Right renal cortex interstitium (tissue), 3 donors: ENCODE measurements at places on chromosomes 16 and 17. TPM values are rescaled to one million over a fixed set of nuclear protein-coding genes. Genes with fewer than 3 reads are reported as not detected.

WFIKKN1 gene
- polyA plus RNA-seq = 0.82 TPM

- DNase-seq = no peak
Observed at GRCh38 chr16:85376292-85377095, 236.6 kb upstream of the GSE1 start.

DNA sequence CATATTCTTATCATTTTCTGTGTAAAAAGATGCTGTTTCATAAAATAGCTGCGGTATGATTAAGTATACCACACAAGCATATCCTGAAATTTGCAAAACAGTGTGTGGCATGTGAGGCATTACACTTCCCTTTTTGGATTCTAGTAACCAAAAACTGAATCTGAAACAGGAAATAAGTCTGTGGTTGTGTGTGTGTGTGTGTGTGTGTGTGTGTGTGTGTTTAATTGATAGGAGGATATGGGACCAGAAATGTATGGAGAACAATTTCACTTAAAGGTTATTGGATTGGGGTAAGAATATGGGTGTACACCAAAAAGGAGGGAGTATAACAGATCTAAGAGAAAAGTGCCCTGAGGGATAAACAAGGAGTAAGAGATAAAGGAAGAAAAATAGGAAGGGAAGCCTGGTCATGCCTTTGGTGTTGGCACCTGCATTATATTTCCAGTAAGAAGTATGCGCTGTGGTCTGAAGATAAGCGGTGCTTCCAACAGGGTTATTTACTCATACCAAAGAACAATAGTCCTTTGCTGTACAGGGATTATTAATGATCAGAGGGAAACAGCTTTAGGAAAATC is 4.0 kb downstream of the LYRM1 start:
- no peak for DNase-seq

DNA sequence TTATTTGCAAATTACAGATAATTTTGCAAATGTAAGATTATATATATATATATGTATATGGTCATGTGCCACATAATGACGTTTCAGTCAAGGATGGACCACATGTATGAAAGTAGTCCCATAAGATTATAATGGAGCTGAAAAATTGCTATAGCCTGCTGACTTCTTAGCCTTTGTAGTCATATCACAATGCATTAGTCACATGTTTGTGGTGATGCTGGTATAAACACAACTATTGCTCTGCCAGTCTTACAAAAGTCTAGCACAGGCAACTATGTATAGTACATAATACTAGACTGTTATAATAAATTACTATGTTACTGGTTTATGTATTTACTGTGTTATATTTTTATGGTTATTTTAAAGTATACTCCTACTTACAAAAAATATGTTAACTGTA is 444.3 kb downstream of the KCNJ2 start:
- DNase-seq = no peak

ARL16 gene
- polyA plus RNA-seq = 38.8 TPM

AXIN2 gene
- polyA plus RNA-seq = 20.4 TPM

DNA sequence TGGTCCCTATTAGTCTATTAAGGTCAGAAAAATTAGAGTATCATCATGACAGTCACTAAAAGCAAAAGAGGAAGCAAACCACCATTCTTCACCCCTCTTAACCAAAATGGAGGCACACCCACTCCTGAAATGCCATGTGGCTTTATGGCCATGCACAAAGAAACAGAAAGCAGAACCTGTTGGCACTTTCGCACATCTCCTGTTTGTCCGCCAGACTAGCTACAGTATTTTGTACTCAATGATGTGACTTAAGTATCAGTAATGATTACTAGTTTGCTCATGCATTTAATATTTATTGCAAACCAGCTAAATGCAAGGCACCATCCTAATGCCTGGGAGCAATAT is 70.2 kb upstream of the GNAO1 start:
- no peak for DNase-seq

DNA sequence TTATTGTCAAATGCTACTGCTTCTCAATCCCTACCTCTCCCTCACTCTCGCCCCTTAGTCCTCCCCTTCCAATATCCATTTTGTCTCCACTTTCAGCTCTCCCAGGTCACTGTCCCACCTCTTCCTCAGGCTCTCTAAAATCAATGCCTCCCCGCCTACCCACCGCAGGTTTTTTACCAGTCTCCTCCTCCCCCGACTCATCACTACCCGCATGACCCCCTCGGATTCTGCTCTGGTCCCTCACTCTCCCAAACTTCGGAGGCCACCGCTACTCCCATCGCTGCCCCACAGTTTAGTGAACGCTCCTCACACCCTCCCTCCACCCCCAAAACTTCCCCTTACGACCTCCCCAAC is 513 bp downstream of the CRLF3 start:
- DNase-seq = no peak

GRCh38 chr16:80751167-80751566 is 53.2 kb downstream of the CDYL2 start:
- DNase-seq = no peak

DNA sequence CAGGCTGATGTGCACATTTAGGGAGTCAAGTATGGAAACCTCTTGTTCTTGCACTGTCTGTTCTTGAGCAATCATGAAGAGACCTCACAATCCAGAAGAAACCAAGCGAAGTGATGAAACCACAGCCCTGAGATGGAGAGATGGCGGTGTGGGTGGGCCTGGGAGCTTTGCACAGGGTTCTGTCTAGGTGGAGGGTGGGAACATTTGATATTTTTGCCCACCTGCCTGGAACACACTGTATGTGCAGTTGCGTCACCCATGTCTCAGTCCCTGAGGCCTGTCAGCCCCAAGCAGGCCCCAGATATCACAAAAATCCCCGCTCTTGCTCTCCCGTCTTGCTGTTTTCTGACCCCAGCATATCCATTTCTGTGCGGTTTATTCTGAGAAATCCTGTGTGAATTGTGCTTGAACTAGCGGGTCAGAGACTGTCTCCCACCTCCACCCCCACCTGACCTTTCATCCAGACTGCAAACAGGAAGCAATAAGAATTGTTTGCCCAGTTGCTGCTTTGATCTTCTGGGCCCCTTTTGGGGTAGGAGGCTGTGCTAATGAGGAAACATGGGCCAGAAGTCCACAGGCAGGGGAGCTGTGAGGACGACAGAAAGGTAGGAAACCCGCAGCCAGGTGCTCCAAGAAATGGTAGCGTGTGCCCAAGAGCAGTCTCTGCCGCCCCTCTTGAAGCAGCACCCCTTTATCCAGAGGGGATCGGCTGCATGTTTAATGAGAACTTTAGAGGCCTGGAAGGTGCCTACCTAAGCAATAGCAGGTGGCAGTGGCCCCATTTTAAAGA is 183.8 kb downstream of the CCDC182 start:
- DNase-seq = no peak

GRCh38 chr17:17689312-17689711 is 8.1 kb downstream of the RAI1 start:
- DNase-seq = no peak

TERB1 gene
- 0.16 TPM for polyA plus RNA-seq

IRX3 gene
- 32.2 TPM for polyA plus RNA-seq

DLX3 gene
- 2.0 TPM for polyA plus RNA-seq

TOP3A gene
- 33.9 TPM for polyA plus RNA-seq

DNA sequence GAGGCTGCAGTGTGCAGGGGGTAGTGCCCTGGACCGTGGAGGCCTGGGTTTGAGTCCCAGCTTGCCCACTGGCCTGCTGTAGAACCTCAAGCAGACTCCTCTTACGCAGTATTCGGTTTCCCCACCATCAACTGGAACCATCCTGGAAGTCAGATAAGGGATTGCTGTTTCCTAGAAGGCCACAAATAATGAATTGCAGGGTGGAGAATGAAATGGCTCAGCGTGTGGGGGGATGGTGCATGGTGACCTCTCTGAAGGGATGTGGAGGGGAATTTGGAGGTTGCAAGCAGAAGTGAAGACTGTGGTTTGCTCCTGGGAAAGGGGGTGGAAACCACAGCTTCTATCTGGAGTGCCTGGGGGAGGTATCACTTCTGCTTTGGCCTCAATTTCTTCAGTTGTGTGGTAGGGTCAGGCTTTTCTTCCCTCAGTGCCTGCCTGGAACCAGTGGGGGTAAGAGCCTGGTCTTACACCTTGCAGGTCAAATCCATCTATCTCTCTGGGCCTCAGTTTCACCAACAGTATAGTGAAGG is 1.7 kb downstream of the ADGRG5 start:
- DNase-seq = no peak

TEFM gene
- polyA plus RNA-seq = 27.8 TPM

GRCh38 chr17:56892333-56892732 is 21.5 kb downstream of the TRIM25 start:
- DNase-seq = no peak

DNA sequence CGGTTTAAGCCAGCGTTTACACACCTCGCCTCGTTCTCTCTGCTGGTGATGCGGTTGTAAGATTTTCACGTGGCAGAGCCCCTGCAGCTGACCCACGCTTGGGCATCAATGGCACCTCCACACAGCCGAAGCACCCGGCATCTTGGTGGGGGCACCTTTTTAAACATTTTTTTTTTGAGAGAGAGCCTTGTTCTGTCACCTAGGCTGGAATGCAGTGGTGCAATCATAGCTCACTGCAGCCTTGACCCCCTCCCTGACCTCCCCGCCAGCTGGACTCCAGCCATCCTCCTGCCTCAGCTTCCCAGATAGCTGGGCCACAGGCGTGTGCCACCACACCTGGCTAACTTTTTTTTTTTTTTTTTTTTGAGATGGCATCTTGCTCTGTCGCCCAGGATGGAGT is 4.9 kb downstream of the WDR90 start:
- no peak for DNase-seq

DNA sequence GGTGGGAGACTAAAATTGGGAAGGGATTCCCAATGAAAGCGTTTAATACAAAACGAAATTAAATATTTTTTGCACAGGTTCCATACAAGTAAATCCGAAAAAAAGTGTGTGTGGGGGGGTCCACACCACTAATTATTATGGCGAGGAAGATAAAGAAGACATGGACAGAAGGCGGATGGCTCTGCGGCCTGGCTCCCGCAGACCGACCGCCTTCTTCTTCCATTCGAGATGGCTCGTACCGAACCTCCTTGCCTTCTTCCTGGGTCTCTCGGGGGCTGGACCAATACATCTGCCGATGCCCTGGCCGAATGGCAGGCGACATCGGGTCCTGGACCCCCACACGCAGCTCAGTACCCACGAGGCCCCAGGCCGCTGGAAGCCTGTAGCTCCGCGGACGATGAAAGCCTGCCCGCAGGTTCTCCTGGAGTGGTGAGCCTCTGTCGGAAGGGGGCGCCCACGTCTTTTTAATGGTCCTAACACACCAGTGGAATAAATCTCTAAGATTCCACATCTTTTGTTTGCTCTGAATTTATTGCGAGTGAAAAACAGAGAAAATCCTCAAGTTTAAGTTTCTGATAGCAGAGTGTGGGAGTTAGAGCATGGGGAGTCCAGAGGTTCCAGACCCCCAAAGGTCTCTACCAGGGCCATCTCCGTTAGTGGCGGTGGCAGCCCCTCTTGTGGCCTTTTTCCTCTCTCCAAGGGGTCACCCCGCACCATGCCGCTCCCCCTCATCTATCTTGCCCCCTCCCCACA is 1.4 kb downstream of the PRAC2 start:
- no peak for DNase-seq

NUPR1 gene
- polyA plus RNA-seq = 8.3 TPM

DNA sequence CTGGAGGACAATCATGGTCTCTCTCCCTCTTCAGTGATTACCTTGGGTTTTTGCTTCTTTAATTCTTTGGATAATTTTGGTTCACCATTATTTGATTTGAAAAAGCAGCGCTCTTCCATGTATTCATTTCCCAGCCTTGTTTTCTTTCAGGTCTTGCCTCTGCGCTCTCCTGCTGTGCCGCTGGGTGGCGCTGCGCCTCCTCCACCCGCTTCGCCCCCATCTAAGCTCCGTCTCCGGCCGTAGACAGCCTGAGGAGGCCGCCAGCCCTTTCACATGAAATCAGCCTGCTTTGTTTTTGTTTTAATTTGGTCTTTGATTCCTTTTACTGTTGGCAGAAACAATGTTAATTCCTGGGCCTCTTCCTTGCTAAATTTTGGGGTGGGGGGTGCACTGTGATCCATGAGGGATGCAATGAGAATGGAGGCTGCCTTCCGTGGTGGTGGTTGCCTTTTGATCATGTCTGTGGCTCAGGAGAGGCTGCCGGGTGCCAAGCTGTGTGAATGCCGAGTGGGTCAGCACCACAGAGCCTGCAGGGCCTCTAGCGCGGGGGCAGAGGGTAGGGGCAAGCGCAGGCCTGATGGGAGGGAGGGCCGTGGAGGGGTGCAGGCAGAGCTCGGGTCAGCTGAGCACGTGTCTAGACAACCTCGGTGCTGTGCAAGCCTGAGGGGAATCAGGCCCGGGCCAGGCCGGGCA is 64.1 kb downstream of the PLD6 start:
- no peak for DNase-seq

GRCh38 chr16:68000450-68000849 is 1.2 kb upstream of the DPEP2 start:
- DNase-seq = no peak

- no peak for DNase-seq
Observed at GRCh38 chr17:75475144-75475835, 18.9 kb downstream of the TMEM94 start.

KRTAP4-9 gene
- polyA plus RNA-seq = not detected

PROCA1 gene
- polyA plus RNA-seq = 5.2 TPM

RAB26 gene
- polyA plus RNA-seq = 2.7 TPM

KRT40 gene
- not detected for polyA plus RNA-seq

DNA sequence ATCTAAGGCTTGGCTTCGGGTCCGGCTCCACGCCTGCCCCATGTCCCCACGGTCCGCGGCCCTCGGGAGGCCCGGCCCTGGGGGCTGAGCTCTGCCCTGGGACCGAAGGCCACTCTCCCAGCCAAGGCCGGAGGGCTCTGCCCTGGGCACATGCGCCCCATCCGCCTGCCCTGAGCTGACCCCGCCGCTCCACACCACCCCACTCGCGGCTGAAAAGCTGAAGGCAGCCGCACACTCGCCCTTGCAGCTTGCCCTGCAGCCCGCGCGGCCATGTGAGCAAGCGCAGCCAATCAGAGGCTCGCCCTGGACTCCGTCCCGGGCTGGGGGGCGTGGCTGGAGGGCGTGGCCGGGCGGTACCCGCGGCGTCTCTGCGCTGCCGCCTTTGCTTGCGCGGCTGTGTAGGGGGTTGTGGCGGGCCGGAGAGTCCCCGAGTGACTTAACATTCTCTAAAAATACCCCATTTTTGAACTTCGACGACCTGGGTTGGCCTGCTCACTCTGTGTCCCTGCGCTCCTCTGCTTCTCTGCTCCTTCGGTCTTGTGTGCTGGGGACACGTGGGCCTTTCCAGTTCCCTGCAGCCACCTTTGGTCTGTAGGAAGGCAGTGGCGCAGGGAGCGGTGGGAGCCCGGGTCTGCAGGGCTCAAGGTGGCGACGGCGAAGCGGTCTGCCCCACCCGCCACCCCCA is 8.8 kb upstream of the MAP2K3 start:
- no peak for DNase-seq

DNA sequence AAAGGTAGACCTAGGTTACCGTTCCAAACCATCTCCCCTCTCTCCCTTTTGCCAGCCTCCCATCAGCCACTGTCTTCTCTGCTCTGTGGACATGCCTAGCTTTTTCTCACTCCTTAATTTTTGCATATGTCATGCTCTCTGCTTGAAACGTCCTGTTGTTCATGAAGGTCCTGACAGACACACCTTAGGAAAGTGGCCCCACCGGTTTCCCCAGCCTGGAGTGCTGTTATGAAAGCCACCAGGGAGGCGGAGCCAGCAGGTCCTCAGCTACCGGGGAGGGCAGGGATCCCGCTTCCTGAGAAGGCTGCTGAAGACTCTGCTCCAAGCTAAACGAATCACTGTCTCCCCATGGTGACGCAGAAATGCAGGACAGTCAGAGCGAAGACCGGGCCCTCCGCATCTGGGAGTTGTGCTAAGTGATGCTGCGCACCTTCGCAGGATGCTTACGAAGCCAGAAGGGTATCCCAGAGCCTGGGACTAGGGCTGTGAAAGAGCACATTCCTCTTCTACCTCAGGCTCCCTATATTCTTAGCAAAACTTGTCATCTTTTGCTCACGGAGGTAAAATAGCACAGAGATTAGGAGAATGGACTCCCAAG is 2.3 kb upstream of the SLC16A11 start:
- DNase-seq = no peak

MPP3 gene
- 6.7 TPM for polyA plus RNA-seq
